ENCODE measurements at places on chromosomes 16 and 17. TPM values are rescaled to one million over a fixed set of nuclear protein-coding genes. Genes with fewer than 3 reads are reported as not detected.

GRCh38 chr17:49515196-49515770 lies 20.2 kb downstream of the NGFR start:
- peak; percentile 98 for DNase-seq

DNA sequence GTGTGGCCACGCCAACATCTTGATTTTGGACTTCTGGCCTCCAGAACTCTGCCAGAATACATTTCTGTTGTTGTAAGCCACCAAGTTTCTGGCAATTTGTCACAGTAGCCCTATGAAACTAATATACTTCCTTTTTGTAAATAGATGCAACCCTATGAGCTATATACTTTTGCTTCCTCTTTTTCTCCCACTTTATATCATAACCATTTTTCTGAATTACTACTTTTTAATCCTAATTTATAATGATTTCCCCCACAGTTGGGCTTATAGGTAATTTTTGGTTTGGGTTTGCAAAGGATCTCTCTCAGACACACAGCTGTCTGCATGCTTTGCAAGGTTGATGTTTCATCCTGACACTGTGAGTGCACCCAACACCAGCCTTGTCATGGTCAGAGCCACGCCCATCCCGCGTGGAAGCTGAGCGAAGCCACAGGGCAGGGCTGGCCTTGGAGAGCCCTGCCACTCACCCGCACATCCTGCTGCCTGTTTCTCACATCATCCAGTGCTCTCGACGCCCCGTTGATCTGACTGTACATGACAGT lies 5.8 kb downstream of the TRIM25 start:
- peak; percentile 64 for DNase-seq

DNA sequence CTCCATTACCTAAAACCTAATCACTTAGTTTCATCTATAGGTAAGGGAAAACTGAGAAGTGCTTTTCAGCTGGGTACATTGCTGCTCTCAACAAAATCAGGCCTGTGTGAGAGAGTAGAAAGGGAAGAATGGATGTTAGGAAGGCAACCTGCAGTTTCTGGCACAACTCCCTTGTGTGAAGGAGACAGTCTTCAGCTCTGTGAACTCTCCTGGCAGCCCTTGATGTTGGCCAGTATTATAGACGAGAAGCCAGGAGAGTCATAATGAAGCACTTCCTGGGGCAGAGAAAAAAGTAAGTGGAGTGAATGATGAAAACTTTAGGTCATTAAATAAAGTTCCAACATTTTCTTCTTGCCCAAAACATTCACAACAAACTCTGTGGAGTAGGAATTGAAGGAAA lies 260.1 kb downstream of the IRX3 start:
- no peak for DNase-seq

The KRTAP2-1 gene
- total RNA-seq = not detected

- DNase-seq = no peak
Observed at GRCh38 chr17:46944931-46945330, 22.0 kb downstream of the GOSR2 start.

DNA sequence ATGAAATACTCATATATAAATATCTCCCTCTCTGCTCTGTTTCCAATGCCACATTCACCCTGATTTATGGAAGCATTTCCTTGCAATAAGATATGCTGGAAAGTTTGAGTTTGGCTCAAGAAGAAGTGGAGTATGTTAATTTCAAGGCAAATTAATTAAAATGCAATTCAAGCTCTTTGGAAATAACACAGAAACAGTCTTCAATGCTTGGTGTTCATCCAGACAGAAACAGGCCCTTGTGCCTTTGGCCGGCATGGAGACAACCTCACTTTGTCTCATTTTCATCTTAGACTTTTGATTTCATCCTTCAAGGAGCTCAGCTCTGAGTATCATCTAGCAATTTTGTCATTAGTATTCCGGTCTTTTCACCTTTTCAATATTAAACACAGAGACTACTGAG lies 210.0 kb downstream of the C16orf95 start:
- DNase-seq = no peak

The RGS9 gene
- total RNA-seq = 15.1 TPM

GRCh38 chr16:70390774-70391173 lies 44.1 kb downstream of the DDX19A start:
- DNase-seq = peak; percentile 7

DNA sequence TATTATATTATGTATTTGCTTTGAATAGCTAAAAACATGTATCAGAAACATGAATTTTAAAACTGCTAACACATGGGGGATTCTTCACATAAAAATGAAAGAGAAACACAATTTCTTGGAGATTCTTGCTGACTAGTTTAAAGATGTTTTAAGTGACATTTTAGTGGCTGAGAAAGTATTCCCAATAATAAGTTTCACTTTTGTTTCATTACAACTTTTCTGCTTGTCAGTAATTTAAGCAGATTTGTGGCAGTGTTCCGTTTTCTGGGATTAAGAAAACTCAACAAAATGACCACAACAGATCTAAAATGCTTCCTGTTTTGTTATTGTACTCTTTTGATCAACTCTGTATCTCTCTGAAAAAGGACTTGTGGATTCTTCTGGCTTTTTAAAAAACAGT lies 75.9 kb downstream of the NLK start:
- DNase-seq = no peak

- DNase-seq = no peak
Observed at GRCh38 chr17:82831818-82832200, 8.0 kb downstream of the ZNF750 start.

GRCh38 chr17:58691701-58692238 lies at the start of gene TEX14:
TSS of gene TEX14 (minus strand) at chr17:58692045. CDS start at chr17:58652001, 40,044 bp downstream.
- DNase-seq = peak; percentile 56

DNA sequence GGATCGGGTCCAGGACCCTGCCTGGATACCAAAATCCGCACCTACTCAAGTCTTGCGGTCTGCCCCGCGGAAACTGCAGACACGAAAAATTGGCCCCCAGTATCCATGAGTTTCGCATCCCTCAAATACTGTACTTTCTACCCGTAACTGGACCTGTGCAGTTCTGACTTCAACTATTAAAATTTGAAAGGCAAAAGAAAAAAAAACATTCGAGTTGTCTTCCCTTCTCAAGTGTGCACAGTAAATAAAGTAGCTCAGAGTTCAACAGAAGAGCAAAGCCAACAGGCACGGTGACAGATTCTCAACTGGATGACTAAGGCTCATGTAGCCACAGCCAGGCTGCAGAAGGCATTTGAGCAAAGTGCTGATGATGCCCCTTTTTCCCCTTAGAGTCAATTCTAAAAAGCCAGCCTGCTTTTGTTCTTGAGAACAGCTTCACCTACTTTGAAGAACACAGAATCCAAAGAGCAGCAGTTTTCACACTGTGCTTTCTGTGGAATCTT lies 32.5 kb downstream of the MARF1 start:
- no peak for DNase-seq

GRCh38 chr16:49502136-49502881 lies 128.7 kb downstream of the C16orf78 start:
- no peak for DNase-seq

The KRTAP2-3 gene
- not detected for total RNA-seq

DNA sequence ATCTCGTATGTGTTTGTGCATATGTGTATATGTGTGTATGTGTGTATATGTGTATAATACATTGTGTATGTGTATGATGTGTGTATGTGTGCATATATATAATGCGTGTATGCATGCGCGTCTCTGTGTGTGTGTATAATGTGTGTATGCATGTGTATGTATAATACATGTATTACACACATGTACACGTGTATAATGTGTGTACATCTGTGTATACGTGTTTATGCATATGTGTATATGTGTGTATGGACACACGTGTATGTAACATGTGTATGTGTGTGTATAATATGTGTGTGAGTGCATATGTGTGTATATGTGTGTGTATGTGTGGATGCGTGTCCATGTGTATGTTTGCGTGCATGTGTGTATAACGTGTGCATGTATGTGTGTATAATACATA lies 433.7 kb upstream of the RBFOX1 start:
- DNase-seq = no peak

DNA sequence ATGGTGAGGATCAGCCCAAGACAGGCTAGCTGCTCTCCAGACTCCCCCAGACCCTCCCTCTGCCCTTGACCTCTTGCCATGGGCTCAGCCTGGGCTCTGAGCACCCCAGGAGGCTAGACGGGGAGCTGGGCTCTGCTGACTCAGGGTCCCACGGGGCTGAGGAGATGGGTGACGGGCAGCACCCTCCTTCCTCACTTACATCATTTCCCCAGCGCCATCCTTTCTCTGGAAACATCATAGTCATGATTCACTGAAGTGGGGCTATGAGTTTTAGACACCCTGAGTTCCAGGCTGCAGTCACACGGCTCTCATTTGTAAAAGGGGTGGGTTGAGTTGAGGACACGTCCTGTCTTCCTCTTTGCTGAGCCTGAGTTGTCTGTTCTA lies 3.0 kb upstream of the ITGAX start:
- no peak for DNase-seq

The P3H4 gene
- total RNA-seq = 14.8 TPM

DNA sequence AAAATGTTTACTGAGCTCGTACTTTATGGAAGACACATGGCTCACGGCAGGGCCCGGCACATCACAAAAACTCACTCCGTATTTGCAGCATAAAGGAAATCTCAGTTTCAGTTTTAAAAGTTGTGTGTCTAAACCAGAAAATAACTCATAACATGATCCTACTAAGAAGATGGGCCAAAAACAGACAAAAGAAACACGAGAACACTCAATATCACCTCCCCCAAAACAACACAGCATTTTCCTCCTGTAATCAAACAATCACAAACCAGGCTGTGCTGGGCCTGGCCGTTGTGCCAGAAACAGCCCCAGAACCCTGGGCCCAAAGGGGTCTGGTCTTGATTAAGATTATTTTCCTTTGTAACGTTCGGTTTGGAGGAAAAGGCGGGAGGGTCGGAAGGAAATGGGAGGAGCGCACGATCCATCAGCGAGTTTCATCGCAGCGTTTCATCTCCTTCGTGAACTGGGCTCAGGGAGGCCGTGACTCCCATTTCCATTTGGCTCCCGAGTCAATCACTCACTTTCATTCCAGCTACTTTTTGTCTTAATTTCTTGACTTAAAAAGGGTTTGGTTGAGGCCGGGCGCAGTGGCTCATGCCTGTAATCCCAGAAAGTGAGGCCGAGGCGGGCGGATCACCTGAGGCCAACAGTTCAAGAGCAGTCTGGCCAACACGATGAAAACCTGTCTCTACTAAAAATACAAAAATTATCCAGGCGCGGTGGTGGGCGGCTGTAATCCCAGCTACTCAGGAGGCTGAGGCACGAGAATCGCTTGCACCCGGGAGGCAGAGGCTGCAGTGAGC lies 61.4 kb downstream of the NXN start:
- DNase-seq = peak; percentile 73

DNA sequence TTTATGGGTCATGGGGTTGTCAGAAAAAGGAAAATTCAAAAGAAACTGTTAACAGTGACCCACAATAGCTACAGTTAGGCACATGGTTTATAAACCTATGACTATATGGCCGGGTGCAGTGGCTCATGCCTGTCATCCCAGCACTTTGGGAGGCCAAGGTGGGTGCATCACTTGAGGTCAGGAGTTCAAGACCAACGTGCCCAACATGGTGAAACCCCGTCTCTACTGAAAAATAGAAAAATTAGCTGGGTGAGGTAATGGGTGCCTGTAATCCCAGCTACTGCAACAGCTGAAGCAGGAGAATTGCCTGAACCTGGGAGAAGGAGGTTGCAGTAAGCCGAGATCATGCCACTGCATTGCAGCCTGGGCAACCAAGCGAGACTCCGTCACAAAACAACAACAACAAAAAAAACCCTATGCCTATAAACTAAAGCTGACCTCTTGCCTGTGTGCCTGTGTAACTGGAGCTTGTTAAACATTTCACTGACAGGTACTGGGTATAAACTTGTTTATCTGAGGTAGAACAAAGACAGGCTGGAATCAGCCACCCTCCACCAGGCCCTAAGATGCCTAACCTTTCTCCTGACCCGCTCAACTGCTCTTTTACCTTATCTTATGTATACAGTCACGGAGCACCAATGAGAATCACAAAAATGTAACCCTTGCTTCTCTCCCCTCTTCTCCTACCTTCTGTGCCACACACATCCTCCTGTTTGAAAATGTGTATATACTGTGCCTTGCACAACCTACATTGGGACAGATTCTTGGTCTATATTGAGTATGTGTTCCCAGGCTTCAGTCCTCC lies 62.9 kb upstream of the ATF7IP2 start:
- DNase-seq = no peak

DNA sequence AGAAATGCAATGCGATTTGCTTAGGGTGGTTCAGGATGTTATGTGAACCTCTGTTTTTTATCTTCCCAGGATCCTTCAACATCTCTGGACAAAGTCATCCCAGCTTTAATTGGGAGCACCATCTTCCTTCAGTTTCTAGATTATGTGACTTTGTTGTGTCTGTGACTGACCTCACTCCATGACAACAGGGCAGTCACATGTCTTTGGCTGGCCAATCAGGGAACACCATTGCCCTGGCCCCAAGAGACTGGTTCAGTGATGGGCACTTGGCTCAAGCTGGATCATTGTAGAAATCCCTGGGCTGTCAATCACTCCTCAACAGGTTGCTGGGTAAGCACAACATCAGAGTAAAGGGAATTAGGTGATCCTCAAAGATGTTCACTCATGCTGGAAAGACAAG lies 499.7 kb downstream of the XYLT1 start:
- no peak for DNase-seq

The HES7 gene
- total RNA-seq = 0.76 TPM

DNA sequence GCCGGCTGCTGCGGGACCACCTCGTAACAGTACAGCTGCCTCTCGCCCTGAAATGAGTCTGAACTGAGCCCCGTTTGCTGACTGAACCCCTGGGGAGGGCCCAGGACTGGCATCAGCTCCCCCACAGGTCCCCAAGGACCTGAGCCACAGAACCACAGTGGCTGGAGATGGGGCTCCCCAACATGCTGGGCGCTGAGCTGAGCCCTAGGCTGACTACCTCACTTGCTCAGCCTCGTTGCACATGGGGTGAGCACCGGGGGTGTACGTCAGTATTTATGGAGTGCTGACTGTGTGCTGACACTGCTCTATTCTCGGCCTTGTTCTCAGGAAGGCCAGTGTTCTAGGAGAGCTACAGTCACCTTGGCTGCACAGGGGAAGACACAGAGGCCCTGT lies 6.6 kb upstream of the VASN start:
- no peak for DNase-seq

DNA sequence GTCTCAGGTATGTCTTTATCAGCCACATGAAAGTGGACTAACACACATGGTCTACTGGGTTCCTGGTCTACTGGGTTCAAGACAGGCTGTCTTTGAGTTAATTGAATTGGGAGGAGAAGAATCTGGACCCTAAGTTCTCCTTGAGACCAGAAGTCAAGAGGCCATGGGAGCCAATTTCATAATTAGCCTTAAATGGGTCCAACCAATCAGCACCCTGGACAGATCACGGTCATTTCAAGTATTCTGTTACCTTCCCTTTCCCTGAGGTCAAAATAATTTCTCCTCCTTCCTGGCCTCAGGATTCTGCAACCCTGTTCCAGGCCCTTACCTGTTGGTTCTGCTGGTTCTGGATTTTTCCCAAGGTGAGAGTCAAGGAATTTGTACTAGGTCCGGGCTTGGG lies 23.8 kb downstream of the OSBPL7 start:
- DNase-seq = no peak
